CMK (cell line): ENCODE measurements at places on chromosomes 12 and 14.

DNA sequence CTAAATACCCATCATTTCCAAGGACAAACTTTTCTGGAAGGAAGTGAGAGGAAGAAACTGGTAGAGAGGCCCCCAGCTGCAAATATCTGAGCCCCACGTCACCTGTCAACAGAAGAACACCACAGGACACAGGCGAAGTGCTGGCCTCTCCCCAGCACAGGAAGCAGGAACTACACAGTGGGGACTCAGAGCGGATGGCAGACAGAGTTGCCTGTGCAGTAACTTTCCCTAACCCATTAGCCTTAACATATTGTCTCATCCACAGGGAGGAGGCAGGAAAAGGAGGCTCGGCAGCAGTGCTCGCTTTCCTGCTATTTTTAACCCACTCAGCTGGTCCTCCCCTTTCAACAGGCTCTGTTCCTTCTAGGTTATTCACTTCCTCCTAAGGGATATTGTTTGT, 111.5 kb upstream of the TMPO start:
- DNase-seq = no peak

DNA sequence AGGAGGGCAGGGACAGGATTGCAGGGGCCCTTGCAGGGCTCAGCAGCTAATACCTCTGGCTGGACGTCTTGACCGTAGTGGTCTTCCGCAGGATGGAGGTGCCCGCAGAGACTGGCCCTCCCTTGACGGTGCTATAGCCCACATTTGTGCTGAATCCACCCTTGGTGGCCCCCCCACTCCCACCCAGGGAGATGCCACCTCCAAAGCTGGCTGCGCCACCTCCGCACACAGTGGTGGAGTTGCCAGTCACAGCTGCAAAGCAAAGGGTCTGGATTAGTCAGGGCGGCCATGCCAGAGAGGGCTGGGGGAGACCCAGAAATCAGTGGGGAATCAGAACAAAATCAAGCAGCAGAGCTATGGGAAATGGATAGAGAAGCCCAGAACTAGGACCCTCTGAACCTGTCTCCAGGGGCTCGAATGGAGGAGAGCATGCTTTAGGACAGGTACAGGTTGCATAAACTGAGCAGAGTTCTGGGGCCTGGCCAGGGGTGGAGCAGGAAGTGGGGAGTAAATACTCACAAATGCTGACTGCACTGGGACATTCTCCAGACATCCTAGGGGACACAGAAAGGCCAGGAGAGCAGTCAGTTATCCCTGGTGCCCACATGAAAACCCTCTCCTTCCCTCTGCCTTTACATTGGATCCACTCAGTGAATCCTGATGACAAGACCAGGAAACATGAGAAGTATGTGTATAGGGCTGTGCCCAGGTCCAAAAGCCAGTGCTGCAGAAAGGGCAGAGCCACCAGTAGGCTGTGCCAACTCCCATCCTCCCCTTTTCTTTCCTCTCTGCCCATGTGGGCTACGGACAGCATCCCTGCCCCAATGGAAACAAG, 8.1 kb upstream of the KRT4 start:
- DNase-seq = no peak

DNA sequence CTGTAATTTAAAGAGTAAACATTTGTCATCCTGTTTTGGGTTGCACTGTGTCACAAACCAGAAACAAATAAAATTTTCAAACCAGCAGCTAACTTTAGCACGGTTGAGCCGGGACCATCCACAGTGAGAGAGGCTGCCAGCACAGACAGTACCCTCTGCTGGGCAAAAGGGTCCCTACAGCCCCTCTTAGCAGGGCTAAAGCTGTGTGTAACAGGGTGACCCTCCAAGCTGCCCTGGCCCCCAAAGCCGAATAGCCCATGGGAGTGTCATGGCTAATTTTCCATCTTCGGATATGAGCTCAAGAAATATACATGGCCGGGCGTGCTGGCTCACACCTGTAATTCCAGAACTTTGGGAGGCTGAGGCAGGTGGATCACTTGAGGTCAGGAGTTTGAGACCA, 157.1 kb upstream of the GRIN2B start:
- no peak for DNase-seq

DNA sequence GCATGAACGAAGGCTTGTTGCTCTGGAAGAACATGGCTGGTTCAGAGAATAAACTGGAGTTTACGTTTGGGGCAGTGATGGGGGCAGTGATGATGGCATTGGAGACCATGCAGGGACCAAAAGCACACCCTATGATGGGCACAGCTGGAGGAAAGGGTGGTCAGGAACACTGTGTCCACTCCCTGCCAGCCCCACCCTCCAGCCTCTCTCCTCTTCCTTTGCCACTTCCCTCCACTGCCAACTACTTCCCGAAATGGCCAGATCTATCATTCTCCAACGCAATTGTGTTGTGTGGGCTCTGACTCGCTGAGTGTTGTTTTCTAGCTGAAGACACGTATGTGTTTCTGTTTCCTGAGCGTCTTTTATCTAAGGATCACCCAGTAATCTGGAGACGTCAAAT, 39.3 kb upstream of the GSG1 start:
- DNase-seq = no peak

GRCh38 chr12:125890366-125890905, 825.2 kb downstream of the AACS start:
- DNase-seq = no peak

GRCh38 chr12:38601949-38602348, 285.4 kb downstream of the ALG10B start:
- DNase-seq = no peak

DNA sequence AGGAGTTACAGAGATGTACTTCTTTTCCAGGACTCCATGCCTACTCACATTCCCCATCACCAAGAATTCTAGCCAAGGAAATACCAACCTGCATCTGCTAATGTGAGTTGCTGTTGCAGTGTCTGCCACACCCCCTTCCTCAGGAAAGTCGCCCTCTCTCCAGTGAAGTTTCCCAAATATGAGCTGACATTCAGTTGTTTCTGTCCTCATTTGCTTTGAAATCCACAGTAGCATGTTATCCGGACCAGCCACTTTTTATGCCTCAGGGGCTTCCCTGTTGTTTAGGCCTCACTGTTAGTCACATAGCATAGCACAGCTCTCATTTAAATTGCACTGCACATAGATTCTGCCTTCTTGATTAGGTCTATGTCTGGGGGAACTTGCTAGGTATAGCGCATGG, 212.4 kb downstream of the EGLN3 start:
- DNase-seq = no peak

DNA sequence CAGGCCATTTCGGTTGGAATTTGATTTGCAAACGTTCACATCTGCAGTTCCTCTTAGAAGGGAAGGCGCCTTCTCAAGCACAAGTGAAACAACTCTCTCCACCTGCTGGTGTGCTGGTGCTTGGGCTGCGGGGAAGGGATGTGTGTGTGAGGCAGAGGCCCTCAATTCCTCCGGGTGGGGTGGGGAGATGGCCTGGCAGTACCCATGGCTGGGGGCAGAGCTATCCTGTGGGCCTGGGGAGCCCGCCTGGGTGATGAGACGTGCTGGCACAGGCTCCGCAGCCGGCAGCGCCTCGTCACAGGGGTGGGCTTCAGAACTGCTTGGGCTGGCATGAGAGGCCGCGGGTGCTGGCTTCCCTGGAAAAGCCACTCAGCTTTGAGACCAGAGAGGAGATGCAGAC, 28.9 kb upstream of the TDRD9 start:
- no peak for DNase-seq

DNA sequence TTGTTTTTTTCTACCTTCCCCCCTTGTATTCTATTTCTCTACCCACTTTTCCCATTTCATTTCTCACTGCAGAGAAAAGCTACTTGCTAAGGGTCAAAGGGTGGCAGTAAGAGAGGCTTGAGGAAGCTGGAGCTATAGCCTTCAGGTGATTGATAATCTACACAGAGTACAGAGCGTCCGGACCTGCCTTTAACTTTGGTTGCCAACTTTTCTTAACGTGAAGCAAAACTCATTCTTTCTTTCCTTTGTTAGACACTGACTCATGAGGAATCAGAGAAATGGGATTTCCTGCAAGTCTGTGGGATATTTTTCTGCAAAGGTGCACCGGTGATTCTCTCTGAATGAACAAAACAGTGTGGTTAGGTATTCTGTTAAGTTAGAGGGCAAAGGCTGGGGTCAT, 133.3 kb downstream of the RMST start:
- DNase-seq = no peak

DNA sequence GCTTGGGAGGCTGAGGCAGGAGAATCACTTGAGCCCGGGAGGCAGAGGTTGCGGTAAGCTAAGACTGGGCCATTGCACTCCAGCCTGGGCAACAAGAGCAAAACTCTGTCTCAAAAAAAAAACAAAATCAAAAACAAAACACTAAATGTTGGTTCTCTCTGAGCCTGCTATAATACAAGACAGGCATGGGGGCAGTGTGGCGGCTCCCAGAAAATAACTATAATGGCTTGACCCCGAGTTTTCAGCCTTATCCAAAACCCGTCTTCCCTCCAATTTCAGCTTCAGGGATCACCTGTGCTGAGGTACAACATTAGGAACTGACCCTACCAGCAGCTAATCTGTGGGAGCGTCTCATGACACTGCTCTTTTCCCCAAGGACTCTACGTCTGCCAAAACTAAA, 862 bp downstream of the SLC7A7 start:
- DNase-seq = no peak

GRCh38 chr12:121805171-121806008, 1.6 kb downstream of the SETD1B start:
- DNase-seq = no peak

- no peak for DNase-seq
These were observed 158.5 kb downstream of the FOXA1 start for GRCh38 chr14:37436519-37436918.

DNA sequence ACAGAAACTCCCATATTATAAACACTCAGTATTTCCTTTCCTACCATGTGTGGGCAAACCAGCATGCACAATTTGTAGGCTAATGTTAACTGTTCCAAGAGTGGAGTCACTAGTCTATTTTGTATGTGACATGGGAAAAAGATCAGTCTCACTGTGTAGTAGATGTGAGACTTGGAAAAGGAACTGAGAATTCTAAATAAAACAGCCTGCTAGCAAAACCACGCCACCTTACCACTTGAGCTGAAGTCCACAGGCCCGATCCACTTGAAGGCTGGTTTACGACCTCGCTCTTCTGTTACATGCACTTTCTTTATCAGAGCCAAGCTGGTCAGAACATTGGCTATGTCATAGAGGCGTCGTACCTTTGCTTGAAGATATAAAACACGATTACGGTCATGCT, 22.5 kb downstream of the E2F7 start:
- DNase-seq = no peak

- no peak for DNase-seq
These were observed 249.6 kb upstream of the TBX3 start for GRCh38 chr12:114933428-114934160.

GRCh38 chr14:91361233-91361811, 56.3 kb downstream of the CCDC88C start:
- no peak for DNase-seq

DNA sequence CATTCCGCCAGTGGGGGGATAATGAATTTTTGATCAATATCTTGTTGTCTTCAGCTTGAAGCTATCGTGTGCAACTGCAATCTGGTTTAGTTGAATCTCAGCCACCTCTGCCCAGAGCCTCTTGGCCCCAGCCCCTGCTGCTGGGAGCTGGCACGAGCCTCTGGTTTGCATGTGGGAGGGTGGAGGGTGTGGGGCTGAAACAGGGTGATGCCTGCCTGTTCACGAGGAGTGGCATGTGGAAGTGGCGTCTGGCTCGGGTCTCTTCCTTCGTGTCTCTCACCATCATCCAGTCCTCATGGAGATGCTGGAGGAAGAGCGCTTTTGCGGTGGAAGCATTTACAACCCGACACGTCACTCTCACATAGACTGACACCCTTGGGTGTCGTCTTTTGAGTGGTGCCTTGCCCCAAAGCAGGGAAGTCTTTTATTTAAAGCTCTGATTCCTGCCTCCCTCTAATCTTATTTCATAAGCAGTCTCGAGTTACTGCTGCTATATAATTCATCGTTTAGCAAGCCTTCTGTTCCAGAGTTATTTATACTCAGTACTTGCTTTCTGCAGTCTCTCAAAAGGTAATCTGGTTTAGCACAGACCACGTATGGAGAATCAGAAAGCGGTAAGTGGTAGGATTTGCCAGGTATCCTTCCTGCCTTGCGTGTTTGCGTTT, 64.5 kb downstream of the AACS start:
- DNase-seq = no peak

GRCh38 chr12:18165422-18165871, 75.5 kb upstream of the RERGL start:
- DNase-seq = no peak

- DNase-seq = no peak
These were observed 7.9 kb upstream of the TINF2 start for GRCh38 chr14:24250354-24250753.

- DNase-seq = no peak
These were observed 1052.9 kb downstream of the TMTC2 start for GRCh38 chr12:83739607-83740006.

DNA sequence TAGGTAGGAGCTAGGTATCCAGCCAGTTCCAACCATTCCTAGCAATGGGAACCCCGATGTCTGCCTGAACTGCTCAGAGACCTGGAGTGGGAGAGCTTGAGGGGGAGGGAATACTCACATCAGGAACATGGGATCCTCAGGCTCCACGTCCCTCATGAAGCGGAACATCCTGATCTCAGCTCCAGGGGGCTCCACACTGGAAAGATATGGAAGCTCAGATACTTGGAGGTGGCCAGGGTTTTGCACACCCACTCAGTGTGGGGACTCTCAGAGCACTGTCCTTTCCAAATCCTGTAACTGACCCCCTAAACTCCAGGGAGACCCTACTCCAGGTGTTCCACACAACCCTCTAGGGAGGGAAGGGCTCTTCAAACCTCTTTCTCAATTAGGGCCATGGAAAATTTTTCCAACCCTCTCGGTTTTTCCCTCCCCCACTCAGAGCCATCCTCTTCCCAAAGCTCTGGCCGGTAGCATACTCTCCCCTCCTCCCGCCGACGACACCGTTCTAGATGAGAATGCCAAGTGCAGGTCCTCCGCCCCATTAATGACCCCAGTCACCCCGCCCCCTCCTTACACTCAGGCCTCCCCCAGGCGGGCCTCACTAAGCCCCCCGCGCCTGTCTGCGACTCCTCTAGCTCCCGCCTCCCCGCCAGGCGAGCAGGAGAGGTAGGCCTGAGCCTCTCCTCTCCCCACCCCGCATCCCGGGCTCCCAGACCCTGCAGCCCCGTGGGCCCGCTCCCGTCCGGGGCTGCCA, 597 bp downstream of the MLF2 start:
- no peak for DNase-seq

GRCh38 chr12:100875771-100876170, 81.2 kb downstream of the ANO4 start:
- DNase-seq = no peak

- peak; percentile 2 for DNase-seq
These were observed at the start of gene CLMN for GRCh38 chr14:95319312-95320077. Gene CLMN, minus strand, starts transcription at chr14:95319908. Its CDS starts 116 bp downstream, at chr14:95319792.

DNA sequence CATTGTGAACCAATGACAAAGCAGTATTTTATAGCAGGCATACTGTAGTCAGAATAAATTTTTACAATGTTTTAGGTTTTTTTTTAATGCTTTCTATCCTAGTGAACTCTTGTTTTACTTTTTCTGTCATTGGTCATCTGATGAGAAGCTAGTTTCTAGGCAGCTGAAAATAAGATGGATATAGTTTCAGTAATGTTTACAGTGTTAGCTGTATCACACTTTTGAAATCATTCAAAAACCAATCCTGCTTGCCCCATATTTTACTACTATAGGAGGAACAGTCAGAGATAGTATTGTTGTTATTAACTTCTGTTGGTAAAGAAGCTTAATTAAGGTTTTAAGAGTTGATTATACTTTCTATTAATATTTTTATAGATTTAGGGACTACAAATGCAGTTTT, 24.5 kb downstream of the USP15 start:
- DNase-seq = no peak
